AG09309 (cell line): ENCODE measurements at places on chromosomes 3 and 15.
A peak's percentile ranks its signal among the peaks of the same experiment; 100 is the strongest.

DNA sequence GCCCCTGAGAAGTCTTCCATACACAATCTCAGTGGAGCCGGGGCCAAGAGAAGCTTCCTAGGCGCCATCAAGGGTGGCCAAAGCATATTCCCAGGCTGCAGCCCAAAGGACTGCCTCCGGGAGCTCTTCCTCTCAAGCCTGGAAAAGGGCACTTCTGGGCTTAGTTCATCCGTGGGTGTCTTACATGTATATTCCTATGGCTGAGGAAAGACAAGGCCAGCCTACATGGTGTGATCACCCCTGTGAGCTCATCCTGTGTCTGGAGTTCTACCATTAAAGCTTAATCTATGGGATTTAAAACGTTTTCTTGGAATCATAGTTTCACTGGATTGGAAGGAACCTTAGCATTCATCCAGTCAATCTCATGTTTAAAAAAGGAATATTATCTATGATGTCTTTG, 21.9 kb upstream of the TIMP4 start:
- DNase-seq = no peak

DNA sequence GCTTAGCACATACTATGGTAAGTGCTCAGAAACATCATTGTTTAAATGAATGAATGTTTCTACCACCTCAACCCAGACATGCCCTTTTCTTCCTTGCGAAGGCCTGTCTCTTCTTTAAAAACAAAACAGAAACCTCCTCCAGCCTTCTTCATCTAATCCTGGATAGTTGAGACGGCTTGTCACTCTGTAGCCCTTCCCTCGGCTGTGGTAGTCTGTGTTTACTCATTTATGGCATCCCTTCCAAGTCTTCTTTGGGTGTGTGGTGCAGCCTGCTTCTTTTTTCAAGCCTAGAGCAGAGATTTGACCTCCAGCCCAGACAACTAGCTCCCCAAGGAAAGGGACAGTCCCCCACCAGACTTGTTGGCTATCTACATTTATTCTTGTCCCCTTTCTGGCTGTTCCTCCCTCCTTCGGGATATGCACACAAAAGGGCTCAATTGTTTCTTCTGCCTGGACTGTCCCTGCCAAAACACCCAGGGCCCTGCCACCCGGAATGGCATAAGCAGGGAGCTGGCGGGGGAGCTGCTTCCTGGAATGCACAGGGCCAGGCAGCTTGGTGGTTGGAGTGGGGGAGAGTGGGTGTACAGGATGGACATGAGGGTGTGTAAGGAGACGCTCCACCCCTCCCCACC, 67.8 kb downstream of the ITGA11 start:
- DNase-seq = no peak

DNA sequence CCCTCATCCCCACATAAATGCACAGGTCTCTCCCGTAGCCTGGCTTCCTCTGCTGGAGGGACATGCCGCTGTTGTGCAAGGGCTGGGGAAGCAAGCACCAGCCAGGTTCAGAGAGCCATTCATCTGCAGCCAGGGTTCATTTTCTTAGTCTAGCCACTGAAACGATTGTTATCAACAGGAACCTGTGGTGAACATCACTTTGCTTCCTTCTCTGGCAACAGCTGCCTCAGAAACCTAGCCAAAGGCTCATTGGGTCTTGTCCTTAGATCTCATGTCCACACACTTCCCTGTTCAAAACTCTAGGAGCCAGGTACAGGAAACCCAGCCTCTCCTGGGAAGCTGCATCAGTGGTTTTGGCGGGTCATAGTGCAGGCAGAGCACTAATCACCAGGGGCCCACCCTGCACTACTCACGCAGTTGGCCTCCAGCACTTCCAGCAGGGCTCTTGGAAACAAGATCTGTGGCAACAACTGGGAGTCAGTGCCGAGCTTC, 47.0 kb downstream of the OXNAD1 start:
- DNase-seq = no peak

DNA sequence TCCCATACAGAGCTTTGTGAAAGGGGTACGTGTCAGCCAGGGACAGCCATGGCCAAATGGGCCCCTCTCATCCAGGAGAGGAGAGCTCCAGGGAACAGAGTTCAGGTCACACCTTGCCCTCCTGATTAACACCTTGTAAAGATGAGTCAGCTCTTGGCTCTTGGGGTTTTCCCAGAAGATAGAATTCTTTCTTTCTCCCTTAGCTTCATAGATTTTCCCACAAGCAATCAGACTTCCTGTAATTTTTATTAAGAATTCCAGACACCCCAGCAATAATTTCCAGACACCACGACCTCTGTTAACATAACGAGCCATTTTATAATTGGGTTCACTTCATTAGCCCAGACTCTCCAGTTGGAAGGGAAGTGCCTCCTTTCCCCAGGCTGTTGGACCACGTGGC, 86.4 kb downstream of the LRTM1 start:
- DNase-seq = no peak

- no peak for DNase-seq
Measured at GRCh38 chr3:100482176-100482575, 10.2 kb upstream of the TMEM45A start.

DNA sequence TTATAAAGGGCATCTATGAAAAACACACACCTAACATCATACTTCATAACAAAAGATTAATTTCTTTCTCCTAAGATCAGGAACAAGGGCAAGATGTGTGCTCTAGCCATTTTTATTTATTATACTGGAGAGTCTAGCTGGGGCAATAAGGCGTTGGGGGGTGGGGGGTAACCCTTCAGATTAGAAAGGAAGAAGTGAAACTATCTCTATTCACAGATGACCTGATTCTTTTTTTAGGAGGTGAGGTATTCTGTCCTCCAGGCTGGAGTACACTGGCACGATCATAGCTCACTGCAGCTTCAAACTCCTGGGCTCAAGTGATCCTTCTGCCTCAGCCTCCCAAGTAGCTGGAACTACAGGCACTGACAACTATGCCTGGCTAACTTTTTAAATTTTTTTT, 89.5 kb upstream of the MANF start:
- DNase-seq = no peak

GRCh38 chr15:51263116-51263515, 75.3 kb downstream of the CYP19A1 start:
- DNase-seq = no peak

DNA sequence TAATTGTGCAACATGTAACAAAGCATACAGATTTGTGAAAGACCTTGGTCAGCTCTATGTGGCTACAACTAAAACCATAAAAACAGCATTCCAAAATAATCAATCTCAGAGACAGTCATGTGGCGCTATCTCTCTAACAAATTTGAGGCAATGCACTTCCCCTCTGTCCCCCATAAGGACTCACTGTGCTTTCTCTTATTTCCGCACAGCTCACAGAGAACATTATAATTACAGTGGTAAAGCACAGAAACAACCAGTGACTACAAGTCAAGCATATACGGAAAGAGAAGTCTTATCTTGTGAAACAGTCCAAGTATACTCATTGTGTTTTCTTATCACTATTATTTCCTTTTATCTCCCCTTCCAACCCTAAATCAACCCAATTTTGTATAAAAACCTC, 64.3 kb downstream of the RYK start:
- DNase-seq = no peak

DNA sequence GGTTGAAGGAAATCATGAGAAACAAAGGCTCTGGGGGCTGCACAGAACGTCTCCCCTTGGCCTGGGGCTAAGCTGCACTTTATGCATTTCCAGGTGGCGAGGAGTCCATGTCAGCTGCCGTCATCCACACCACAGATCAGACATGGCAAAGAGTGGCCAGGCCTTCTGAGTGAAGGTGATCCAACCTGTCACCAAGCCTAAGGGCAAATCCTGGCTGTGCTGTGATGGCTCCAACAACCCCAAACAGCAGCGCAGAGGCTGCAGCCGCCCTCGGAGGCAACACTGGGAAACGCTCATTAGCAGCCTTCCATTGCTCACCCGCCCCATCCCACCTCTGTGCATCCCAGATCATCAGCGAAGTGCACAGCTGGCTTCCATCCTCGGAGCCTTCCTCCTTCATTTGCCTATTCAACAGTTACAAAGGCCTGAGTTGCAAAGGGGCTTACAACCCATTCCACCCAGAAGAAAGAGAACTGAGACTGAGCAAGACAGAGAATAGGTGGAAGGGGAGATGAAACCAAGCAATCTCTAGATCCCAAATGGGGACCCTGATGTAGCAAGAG, 55.7 kb downstream of the SRGAP3 start:
- DNase-seq = no peak

- DNase-seq = no peak
Measured at GRCh38 chr3:145219355-145220235, 941.4 kb downstream of the PLOD2 start.

- peak; percentile 13 for DNase-seq
Measured at GRCh38 chr15:78565097-78565950, at the start of gene CHRNA5. Gene CHRNA5 (plus strand): TSS chr15:78565520. CDS start chr15:78565720, 200 bp downstream.

GRCh38 chr3:189720736-189721417, 89.7 kb downstream of the TP63 start:
- DNase-seq = no peak

- no peak for DNase-seq
Measured at GRCh38 chr3:50100386-50100785, 11.7 kb downstream of the RBM5 start.

GRCh38 chr15:90955624-90956273, 1.1 kb downstream of the RCCD1 start:
- DNase-seq = no peak

DNA sequence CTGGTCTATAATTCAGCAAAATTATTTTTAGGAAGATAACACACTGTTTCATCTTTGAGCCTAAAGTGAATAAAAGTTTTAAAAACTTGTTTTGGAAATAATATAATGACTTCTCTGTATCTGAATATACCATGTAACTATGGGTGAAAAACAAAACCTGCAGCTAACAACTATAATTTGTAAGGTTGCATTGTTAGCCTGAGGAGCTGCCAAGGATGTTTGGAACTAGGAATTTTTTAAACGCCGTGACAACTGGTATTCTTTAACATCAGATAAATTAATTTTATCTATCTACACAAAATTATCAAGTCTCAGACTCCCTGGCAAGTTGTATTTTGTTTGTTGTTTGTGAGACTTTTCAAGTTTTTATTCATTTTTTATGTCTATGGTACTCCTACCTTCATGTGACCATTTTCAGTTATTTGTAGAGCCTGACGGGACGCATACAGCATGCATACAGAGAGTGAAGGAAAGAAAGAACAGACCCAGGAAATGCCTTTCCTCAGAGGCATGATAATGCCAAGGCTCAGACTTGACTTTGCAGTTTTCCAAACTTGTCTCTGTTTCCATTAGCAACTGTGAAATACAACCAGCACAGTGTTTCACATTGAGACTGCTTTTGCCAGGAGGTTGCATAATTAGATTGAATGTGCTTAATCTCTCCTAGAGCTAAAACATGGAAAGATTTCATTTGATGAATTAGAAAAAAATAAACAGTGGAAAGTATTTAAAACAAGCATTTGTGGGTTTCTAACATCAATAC, 60.8 kb upstream of the ARHGEF26 start:
- DNase-seq = peak; percentile 27

GRCh38 chr15:73994912-73995622, 551 bp downstream of the PML start:
- DNase-seq = no peak

- DNase-seq = no peak
Measured at GRCh38 chr15:62941699-62942098, 100.8 kb upstream of the TPM1 start.
